Ovary (tissue), 10 donors: ENCODE measurements at places on chromosomes 3 and 15. TPM values are rescaled to one million over a fixed set of nuclear protein-coding genes. Genes with fewer than 3 reads are reported as not detected.

DNA sequence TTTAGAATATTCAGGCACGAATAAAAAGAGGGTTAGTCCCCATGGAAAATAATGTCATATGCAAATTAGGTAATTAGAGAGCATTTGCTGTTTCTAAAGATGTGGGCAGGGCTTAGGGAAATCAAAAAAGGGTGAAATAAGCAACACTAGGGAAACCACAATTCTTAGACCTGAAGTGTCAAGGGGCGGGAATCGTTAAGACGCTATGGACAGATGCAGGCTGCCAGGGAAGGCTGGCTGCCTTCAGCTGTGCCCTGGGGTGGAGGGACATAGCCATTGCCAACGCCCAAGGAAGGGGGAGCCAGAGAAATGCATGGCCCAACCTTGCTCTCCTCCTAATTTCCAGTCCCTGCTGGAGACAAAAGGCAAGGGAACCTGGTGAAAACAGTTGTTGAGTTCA is 141.7 kb upstream of the PROK2 start:
- no peaks in the 10 kb centered on the region for H3K27me3 ChIP-seq
- no peak overlapping the region for H3K27ac ChIP-seq
- H3K4me1 ChIP-seq, result peaks cover 3% of the 10 kb centered on the region
- H3K36me3 ChIP-seq, result no peaks in the 10 kb centered on the region
- DNase-seq, result no peak
- no peak overlapping the region for H3K4me3 ChIP-seq

DNA sequence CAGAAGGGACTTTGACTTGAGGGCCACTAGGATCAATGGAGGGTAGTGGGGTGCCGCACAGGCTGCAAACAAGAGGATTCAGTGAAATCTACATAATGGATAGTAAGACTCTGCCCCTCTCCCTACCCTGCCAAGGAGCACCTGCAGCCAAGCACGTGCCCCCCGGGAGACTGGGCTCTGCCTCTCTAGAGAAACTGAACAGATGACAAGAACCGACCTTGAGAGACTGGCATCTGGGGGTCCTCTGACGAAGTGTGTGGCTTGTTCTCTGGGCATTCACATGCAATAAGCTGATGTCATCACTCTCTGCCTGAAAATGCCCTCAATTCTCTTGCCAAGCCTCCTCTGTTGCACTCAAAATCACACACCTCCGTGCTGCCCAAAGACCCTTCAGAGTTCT is 132.3 kb downstream of the FAM43A start:
- no peak for DNase-seq
- no peak overlapping the region for H3K27ac ChIP-seq
- H3K36me3 ChIP-seq, result no peaks in the 10 kb centered on the region
- H3K4me1 ChIP-seq, result no peaks in the 10 kb centered on the region
- H3K4me3 ChIP-seq, result no peak overlapping the region

The SNX22 gene
- total RNA-seq, result 0.20 TPM

The TRPC1 gene
- 35.4 TPM for total RNA-seq

DNA sequence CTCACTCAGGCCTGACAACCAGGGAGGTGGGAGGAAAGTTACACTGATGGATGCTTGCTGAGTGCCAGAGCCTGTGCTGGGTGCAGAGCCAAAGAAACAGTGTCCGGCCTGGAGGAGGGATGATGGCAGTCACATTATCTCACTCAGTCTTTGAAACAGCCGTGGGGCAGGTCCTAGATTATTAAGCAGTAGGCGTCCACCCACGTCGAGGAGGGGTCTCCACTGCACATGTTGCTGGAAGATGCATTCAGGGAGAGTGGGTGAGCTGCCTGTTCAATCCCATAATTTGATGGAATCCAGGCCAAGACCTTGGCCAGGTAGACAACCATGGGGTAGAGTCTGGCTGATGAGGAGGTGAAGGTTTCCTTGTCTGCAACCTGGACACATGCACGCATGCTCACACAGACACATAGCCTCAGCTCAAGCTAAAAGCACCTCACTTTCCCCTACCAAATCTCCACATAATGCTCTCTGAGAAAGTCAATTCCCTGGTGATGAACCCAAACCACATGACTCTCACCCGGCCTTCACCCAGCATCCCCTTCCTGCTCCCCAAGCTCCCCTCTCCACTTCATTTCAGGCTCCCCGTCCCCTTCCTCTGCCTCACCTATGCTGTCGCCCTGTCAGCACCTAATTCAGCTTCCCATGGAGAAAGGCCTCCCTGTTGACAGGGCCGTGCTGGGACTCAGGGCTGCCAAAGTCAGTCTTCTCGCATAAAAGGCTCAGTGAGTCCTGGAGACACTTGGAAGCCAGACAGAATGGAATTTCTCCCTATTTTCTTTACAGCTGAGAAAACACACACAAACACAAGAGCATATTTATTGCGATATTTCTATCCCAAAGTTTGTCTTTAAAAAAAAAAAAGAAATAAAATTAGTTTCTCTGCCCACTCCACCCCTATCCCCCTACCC is 29.8 kb downstream of the ACAN start:
- H3K36me3 ChIP-seq, result no peaks in the 10 kb centered on the region
- no peak for DNase-seq
- peak overlapping the region; percentile 17 for H3K27ac ChIP-seq
- H3K4me3 ChIP-seq, result no peak overlapping the region
